ENCODE measurements at places on chromosomes 2 and 18.

DNA sequence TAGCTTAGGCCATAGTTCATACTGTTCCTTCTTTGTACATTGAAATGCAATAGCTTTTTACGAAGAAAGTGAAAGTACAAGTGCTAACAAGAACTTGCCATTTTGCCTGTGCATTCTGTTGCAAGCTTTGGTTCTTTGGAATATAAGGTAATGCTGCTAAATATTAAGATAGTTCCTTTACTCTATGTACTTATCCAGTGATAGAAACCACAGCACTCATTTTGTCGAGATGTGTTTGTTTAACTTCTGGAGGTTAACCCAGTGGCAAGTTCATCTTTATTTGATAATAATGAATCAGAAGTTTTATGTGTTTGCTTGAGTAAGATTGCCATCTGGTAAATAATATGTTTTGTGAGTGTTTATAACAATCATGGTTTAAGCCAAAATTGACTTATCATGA is 373.1 kb upstream of the FANCL start:
- DNase-seq, result no peak

- no peak for DNase-seq
These were observed 609.0 kb upstream of the CELF4 start for GRCh38 chr18:38174594-38174993.

DNA sequence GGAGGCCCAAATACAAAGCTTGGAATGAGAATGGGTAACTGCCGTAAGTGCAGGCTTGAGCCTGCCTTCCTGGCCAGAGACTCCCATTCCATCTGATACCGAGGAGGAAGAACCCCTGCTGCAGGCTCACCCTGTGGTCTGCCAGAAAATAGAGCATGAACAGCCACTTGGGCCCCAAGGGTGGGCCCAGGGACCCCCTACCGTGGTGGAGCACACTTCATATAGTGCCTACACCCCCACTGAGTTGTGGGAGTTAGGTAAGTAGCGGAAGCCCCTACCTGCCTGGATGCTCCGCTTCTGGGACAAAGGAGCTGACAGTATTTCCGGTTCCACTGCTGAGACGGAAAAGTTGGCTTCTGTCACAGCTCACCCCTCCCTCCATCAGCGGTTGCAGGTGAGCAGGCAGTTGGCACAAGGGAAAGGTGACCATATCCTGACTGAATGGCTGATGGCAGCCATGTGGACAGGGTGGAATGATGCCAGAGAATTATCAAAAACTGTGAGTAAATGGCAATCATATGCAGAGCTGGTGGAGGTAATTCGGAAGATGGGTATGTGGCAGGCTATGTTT is 11.5 kb upstream of the C2orf42 start:
- no peak for DNase-seq

- no peak for DNase-seq
These were observed 31.3 kb upstream of the DNAH7 start for GRCh38 chr2:196099916-196100315.

DNA sequence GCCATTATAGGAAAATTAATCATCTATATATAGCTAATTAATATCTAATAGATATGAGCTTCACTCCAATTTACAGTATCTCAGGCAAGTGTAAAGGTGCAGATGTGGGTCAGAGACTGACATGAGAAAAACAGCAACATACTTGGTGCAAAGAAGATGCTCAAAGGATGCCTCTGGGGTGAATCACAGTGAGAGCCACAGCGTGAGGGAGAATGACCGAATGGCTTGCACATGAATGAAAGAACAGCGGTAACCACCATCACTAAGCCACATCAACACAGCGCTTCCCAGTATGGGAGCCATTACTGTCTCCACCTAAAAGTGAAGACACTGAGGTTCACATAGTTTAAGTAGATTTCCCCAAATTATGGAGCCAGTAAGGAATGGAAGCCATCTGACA is 423.4 kb upstream of the ID2 start:
- DNase-seq, result no peak

GRCh38 chr2:238688193-238689153 is 159.4 kb upstream of the TWIST2 start:
- DNase-seq, result no peak
